ENCODE measurements at places on chromosomes 16 and 17. TPM values are rescaled to one million over a fixed set of nuclear protein-coding genes. Genes with fewer than 3 reads are reported as not detected.

Gene PHAF1
- 21.9 TPM for total RNA-seq

Gene KRTAP4-3
- not detected for total RNA-seq

Gene SLC16A13
- total RNA-seq, result 10.4 TPM

Gene C17orf113
- 4.5 TPM for total RNA-seq

Gene MYL4
- total RNA-seq, result not detected

Gene KCNJ2
- total RNA-seq, result not detected

Gene DOC2B
- not detected for total RNA-seq

Gene TEKT1
- not detected for total RNA-seq

Gene JPH3
- total RNA-seq, result 1.2 TPM

Gene ZNF19
- 11.3 TPM for total RNA-seq

Gene HSD17B1
- total RNA-seq, result 0.88 TPM

Gene CDRT4
- total RNA-seq, result 2.8 TPM

Gene KRTAP3-2
- not detected for total RNA-seq

Gene GGA3
- 63.1 TPM for total RNA-seq

Gene CNTROB
- total RNA-seq, result 28.2 TPM

Gene CA10
- not detected for total RNA-seq

Gene JPT2
- 167 TPM for total RNA-seq

Data from Calu3 (cell line).